Stimulated activated CD4-positive, alpha-beta T cell treated with anti-CD3 and anti-CD28 coated beads, Interleukin-12 subunit alpha, Interleukin-12 subunit beta, amount 100 ng/mL, for 48 hours (primary cell): ENCODE measurements at places on chromosomes 7 and 10.

DNA sequence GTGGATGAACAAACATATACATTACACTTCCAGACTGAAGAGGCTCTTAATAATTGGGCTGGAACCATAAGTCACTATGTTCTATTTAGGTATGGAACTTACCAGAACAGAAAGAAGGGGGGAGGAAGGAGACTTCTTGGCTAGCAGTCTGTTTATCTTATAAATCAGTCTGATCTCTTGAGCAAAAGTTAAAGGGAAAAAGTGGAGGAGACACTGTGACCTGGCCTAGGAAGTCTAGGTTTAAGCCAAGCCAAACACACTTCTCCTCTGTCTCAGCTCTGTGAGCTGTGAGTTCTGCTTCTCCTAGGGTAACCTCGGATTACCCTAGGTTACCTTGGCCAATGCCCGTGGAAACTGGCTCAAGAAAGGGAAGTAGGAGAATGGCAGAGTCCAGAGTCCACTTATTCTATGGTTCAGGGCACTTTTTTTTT, 95.2 kb downstream of the PFKFB3 start:
- no peak for DNase-seq

GRCh38 chr10:82150123-82150900, 275.3 kb downstream of the NRG3 start:
- no peak for DNase-seq

GRCh38 chr10:9944690-9945089, 1073.0 kb upstream of the CELF2 start:
- DNase-seq, result no peak

DNA sequence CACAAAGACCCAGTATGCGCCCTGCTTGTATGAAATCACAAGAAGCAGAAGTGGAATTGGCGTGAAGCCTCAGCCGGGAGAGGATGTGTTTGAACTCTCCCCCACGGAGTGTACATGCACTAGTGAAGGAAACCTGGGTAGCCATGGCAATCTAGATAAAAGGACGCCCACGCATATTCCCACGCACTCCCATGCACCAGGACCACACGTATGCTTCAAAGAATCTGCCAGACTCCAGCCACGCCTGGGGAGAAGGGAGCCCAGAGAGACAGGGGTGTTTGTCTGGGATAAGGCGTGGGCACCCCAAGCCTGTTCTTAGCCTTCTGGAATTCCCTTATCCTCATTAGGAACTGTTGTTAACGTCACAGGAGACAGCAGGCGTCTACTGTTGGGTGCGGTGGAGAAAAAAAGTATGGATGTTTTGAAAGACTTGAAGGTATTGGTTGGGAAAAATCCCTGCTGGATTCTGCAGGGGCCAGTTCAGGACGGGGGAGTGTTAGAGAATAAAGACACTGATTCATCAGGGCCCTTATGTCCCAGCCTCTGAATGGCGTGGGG, 28.9 kb upstream of the ECHDC3 start:
- no peak for DNase-seq

- DNase-seq, result no peak
Observed at GRCh38 chr10:11871466-11871865, 48.3 kb downstream of the PROSER2 start.

DNA sequence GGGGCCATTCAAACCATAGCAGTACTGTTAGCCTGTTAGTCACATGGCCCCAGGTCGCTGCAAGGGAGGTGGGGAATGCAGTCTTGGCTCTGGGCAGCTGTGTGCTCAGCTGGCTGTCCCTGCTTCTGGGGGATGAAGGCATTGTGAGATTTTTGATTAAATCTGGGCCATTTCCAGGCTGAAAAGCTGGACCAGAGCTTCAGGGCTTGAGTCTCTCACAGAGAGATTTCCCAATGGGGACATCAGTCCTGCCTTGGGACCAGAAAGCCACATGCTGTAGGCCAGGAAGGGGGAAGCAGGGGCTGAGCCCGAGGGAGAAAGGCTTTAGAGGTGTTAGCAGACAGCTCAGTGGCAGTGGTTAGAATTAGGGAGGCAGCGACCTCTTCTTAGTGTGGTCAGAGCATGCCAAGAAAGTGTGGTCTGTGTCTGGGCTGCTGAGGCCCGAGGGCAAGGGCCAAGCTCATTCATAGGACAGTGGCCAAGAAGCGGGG, 33.6 kb downstream of the PALD1 start:
- DNase-seq, result no peak

DNA sequence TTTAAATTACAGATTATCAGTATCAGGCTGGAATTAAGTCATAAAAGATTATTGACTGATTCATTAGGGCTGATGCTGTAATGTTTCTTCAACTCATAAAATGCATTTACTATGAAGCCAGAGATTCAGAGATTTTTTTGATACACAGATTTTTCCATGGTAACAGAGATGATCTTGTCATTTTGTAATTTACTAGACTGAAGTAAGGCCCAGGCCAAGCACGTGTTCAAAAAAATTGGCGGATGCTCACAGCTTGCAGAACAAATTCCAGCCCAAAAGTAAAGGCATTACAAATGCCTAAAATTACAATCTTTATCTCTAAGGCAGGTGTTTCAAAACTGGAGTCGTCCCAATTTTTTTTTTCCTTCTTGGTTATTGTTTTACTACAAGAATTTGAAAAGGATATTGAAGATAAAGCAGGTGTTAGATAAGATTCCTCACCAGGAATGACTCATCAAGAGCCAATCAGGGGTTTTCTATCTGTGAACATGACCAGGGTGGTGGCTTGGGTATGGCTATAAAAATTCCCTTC, 78.4 kb upstream of the MEOX2 start:
- no peak for DNase-seq

- DNase-seq, result no peak
Observed at GRCh38 chr10:126475074-126475691, 86.9 kb upstream of the ADAM12 start.

GRCh38 chr7:22386206-22386858, 29.4 kb upstream of the RAPGEF5 start:
- no peak for DNase-seq

- no peak for DNase-seq
Observed at GRCh38 chr7:102012941-102013461, 195.6 kb downstream of the CUX1 start.

DNA sequence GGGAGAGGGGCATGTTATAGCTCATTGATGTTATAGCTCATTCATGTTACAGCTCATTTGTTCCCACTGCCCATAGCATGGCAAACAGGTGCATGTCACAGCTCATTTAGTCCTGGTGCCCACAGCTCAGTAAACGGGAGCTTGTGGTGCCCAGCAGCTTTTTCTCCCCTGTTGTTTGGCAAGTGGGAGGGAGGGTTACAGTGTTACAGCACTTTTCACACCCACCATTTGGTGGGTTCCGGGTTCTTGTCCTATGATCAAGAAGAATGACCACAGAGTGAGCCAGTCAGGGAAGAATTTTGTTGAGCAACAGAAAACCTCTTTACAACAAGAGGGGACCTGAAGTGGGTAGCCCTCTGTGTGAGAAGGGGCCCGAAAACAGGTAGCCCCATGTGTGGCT, 162.8 kb upstream of the CSTF2T start:
- no peak for DNase-seq

- DNase-seq, result no peak
Observed at GRCh38 chr7:47318395-47319182, 263.3 kb downstream of the TNS3 start.

GRCh38 chr10:51250278-51250920, 176.1 kb downstream of the PRKG1 start:
- no peak for DNase-seq

DNA sequence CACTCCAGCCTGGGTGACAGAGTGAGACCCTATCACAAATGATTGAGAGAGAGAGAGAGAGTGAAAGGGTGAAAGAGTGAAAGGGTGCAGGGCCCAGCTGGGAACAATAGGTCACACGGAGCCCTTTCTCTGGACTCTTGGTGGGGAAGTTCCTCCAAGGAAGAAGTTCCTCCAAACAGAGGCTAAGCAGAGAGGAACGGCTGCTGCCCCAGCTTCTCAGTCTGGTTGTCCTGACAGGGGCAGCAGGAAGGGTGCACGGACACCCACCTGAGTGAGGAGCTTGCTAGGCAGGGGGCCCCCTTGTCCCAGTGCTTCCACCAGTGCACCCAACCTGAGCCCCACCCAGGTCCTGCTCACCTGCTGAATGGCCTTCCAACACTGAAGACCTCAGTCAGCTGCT, 38.8 kb upstream of the MYL10 start:
- DNase-seq, result no peak

DNA sequence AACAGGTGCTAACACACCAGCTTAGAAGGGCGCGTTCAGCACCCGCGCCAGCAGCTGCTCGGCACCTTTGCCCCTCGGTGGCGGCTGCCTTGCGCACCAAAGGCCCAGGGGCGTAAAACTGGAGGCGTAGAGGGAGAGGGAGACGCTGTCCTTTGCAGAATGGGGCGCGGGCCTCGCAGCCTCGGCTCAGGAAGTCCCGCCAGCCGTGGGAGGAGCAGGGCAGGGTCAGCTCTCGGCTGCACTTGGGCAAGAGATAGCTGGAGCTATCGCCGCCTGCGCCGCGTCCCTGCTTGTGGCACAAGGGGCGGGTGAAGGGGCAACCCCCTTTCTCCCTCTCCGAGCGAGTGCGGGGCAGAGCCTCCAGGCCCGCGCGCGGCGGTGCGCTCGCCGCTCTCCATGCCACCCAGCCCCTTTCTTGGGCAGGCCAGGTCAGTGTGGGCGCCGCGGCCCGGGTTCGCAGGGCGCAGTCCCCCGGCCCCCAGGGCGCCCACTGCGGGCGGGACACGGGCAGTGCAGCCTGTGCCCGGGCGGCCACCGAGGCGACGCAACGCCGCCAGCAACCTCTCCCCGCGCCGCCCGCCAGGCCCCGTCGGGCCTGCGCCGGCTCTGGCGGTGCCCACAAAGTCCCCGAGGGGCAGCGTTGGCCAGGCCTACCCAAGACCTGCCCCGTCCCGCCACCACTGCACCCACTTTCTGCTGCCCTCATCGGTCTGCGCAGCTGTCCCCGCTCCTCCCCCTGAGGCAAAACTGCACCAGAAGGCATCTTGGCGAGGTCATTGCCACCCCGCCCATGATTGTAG, 4.1 kb downstream of the NEUROD6 start:
- DNase-seq, result no peak

DNA sequence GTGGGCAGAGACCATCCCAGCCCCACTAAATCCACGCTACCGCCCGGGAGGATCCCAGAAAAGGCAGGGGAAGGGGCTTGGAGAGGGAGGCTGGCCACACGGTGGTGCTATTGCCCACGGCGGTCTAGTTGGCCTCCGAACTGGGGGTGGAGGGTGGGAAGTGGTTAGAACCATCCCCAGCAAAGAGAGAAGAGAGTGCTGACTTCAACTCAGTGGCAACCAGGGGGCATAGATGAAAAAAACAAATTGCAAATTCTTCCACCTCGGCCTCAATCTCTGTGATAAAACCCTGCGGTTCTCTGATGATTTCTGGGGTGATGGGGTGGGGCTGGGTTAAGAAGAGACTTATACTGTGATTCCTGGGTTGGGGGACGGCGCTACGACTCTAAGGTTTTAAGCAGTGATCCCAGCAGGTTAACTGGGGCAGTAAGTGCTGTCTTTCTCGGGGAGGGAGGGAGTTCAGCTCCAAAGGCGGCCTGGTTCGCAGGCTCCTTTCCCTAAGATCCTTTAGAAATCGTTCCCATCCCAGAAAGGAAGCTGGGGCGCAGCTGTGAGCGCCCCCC, 154.5 kb upstream of the LYZL2 start:
- DNase-seq, result peak; percentile 78

DNA sequence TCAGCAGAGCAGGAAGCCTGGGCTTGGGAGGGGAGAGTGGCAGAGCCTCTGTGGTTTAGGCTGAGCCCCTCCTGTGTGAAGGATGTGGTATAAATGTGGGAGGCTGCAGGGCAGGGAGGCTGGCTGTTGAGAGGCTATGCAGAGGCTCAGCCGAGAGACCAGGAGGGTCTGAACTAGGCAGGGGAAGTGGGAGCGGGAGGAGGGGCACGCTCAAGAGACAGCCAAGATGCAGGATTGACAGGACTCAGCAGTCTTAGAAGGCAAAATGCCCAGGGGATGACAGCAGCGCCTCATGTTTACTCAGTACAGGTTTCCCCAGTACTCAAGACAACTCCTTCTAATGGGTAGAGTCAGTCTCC, 24.3 kb downstream of the BTBD16 start:
- no peak for DNase-seq

DNA sequence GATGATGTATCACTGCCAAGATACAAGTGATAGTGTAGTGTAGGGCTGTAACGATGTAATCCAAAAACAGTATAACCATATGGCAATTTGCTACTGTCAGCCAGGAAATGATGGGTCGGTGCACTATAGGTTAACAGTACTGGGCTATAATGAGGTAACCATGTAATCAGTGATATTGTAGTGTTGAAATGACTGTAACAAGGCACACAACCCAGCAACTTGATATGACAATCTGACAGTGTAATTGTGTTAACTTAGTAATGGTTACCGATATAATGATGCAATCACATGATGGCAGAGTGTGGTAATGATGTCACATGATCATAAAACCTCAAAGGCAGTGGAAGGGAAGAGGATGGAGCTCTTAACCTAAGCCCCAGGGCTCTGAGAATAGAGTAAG, 73.8 kb upstream of the SLF2 start:
- no peak for DNase-seq

GRCh38 chr7:137996871-137997270, 5.0 kb downstream of the CREB3L2 start:
- no peak for DNase-seq

DNA sequence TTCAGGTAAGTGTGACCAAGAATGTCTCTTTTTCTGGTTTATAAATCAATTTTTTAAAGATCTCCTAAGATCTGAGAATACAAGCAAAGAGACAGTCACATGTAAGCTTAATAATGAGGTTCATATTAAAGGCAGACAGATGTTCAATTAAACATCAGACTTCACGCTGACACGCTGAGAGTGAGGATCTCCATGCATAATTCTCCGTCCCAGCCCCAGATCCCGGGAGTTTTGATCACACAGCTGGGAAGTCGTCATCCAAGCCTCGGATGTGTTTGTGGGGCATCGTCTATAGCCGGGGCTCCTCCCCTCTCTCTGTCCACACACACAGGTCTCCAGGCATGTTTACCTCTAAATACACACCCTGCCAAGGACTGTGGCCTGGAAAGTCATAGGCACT, 223.2 kb downstream of the PTPRN2 start:
- DNase-seq, result no peak

- no peak for DNase-seq
Observed at GRCh38 chr7:22702516-22702915, 24.5 kb upstream of the IL6 start.

- no peak for DNase-seq
Observed at GRCh38 chr10:124649214-124649613, 95.0 kb downstream of the FAM53B start.

GRCh38 chr7:113246738-113247137, 128.4 kb upstream of the SMIM30 start:
- no peak for DNase-seq

DNA sequence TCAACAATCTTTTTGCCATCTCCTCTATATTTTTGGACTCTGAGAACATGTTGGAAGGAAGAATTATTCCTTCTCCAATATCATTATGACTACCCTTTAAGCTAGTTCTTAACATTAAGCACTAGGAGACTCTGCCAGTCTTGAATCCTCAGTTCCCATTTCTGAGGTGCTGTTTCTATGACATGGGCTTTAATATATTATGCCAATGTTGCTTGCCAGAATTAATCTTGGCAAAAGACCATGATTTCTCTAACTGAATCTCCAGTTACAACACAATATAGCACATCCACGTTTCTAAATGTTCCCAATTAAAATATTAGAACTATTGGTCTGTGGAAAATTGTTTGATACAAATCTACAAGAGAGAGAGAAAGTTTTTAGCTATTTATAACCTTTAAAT, 250.0 kb downstream of the HGF start:
- DNase-seq, result no peak

GRCh38 chr7:116699722-116700120, 27.7 kb downstream of the MET start:
- DNase-seq, result no peak
